A549 treated with DMSO at 1 μM for 4 hours (cell line): ENCODE measurements at places on chromosomes 2 and 18. TPM values are rescaled to one million over a fixed set of nuclear protein-coding genes. Genes with fewer than 3 reads are reported as not detected.

Gene DIS3L2
- total RNA-seq = 11.6 to 16.3 TPM (median 13.9 TPM) in 5 replicates

Gene TRIM43
- total RNA-seq = 0.05 TPM in 1 of 5 replicates, not detected in the others

Gene PHOSPHO2
- 2.7 to 3.4 TPM (median 2.9 TPM) in 5 replicates for total RNA-seq

Gene SPEG
- 5.8 to 8.1 TPM (median 6.6 TPM) in 5 replicates for total RNA-seq

Gene PIAS2
- total RNA-seq = 7.3 to 10.9 TPM (median 9.4 TPM) in 5 replicates

Gene UGT1A5
- 0.04 TPM in 1 of 5 replicates, not detected in the others for total RNA-seq

Gene LYG2
- not detected in 5 replicates for total RNA-seq

Gene MEP1B
- total RNA-seq = 0.03 to 0.15 TPM (median 0.07 TPM) in 5 replicates

Gene COLEC12
- 0.03 to 0.06 TPM (median 0.05 TPM) in 4 of 5 replicates, not detected in the other for total RNA-seq

Gene RPRM
- total RNA-seq = not detected in 5 replicates

Gene EVA1A
- 12.6 to 14.0 TPM (median 12.7 TPM) in 5 replicates for total RNA-seq

Gene SLC39A10
- 17.1 to 30.6 TPM (median 26.2 TPM) in 5 replicates for total RNA-seq

Gene CNRIP1
- total RNA-seq = 2.2 to 2.9 TPM (median 2.3 TPM) in 5 replicates

Gene LYPD6B
- not detected in 5 replicates for total RNA-seq

Gene C2orf78
- not detected in 5 replicates for total RNA-seq

Gene CCDC74B
- 6.1 to 7.5 TPM (median 6.6 TPM) in 5 replicates for total RNA-seq

Gene TACR1
- 0.21 to 0.45 TPM (median 0.39 TPM) in 5 replicates for total RNA-seq

Gene SYT4
- total RNA-seq = not detected in 5 replicates

Gene NXPH2
- not detected in 5 replicates for total RNA-seq

Gene STEAP3
- 39.2 to 47.7 TPM (median 39.9 TPM) in 5 replicates for total RNA-seq

Gene ASB18
- not detected in 5 replicates for total RNA-seq

Gene ACADL
- total RNA-seq = 0.03 to 0.14 TPM (median 0.08 TPM) in 3 of 5 replicates, not detected in the others

Gene FLACC1
- 0.14 to 0.45 TPM in 2 of 5 replicates, not detected in the others for total RNA-seq

Gene SOS1
- total RNA-seq = 10.3 to 19.2 TPM (median 18.1 TPM) in 5 replicates
